Brain (organoid and tissue), 16 donors: ENCODE measurements at places on chromosomes 1 and 21.
A peak's percentile ranks its signal among the peaks of the same experiment; 100 is the strongest.

GRCh38 chr1:187157115-187157514, 328.4 kb downstream of the PLA2G4A start:
- DNase-seq: no peak

DNA sequence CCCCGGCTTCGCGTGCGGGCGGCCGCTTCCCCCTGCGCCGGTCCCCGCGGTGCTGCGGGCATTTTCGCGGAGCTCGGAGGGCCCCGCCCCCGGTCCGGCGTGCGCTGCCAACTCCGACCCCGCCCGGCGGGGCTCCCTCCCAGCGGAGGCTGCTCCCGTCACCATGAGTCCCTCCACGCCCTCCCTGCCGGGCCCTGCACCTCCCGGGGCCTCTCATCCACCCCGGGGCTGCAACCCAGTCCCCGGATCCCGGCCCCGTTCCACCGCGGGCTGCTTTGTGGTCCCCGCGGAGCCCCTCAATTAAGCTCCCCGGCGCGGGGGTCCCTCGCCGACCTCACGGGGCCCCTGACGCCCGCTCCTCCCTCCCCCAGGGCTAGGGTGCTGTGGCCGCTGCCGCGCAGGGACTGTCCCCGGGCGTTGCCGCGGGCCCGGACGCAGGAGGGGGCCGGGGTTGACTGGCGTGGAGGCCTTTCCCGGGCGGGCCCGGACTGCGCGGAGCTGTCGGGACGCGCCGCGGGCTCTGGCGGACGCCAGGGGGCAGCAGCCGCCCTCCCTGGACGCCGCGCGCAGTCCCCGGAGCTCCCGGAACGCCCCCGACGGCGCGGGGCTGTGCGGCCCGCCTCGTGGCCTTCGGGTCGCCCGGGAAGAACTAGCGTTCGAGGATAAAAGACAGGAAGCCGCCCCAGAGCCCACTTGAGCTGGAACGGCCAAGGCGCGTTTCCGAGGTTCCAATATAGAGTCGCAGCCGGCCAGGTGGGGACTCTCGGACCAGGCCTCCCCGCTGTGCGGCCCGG, 159.2 kb downstream of the RUNX1 start:
- DNase-seq: peak; percentile 47

- DNase-seq: no peak
These were observed 50.0 kb downstream of the MRPL37 start for GRCh38 chr1:54249819-54250435.

- DNase-seq: no peak
These were observed 123.3 kb downstream of the KCNN3 start for GRCh38 chr1:154746622-154747299.

DNA sequence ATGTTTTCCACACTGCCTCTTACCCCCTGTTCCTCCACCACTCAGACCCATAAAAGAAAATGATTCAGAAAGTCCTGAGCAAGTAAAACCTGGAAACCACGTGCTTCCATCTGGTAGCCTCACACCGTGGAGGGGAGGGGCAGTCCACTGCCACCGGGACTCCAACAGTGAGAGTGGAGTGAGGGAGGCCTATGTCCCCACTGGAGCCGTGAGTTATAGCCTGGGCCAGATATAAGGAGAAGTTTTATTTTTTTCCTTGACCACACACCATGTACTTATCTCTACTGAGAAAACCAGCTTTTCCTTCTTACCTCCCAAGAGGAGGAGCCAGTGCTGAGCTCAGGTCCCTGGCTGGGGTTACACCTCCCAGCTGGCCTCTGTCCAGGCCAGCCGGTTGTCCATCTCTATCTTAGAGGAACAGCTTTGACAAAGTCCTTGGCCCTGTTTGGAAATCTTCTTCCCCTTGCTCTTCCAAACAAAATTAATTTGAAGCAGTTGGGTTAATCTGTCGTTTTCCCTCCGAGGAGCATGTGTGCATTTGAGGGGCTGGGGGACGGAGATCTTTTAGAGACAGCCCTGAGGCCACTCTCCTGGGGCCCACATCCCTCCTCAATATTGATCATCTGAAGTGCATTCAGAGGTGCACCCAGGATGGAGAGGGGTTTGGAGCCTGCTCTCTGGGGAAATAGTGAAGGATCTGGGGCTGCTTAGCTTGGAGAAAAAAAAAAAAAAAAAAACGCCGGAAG, 49.1 kb upstream of the SERBP1 start:
- no peak for DNase-seq

DNA sequence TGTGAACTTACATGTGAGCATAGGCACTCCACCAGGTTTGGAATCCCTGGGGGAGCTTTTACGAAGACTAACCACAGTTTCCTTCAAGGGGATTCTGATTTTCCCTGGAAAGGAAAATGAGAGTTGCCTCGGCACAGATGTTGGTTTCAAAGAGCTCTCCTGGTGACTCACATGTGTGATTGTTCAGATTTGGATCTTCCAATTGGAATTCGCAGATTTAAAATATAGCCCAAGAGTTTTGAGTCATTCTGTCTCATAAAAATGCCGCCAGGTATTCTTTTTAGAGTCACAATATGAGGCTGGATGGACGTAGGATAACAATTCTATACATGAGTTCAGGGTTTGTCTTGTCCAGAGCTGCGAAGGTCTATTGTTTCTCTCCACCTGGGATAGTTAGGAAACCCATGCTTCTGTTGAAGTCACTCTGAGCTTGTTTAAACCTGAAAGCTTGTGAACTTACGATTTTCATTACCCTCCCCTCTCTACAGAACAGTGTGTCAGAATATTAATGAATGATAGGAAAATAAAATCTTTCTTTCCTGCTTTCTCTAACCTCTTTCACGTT, 64.9 kb downstream of the TGFB2 start:
- DNase-seq: no peak

- DNase-seq: no peak
These were observed 122.4 kb upstream of the UBE2U start for GRCh38 chr1:64080941-64081562.

- no peak for DNase-seq
These were observed 8.0 kb upstream of the BARHL2 start for GRCh38 chr1:90724926-90725656.

DNA sequence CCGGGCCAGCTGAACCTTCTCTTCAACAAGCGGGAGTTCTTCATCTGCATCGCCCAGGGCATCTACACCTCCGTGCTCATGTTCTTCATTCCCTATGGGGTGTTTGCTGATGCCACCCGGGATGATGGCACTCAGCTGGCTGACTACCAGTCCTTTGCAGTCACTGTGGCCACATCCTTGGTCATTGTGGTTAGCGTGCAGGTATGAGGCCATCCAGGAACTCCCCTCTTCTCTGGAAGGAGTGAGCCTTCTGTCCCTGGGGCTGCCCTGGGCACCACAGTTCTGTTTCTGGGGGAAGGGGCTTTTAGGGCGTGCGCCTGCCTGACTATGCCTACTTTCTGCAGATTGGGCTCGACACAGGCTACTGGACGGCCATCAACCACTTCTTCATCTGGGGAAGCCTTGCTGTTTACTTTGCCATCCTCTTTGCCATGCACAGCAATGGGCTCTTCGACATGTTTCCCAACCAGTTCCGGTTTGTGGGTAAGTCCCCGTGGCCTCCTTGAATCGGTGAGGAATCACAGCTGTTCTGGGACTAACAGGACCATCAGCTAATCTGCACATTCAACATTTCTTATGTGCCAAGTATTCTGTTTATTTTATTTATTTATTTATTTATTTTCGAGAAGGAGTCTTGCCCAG, 21.1 kb downstream of the ATP8B2 start:
- DNase-seq: no peak

- no peak for DNase-seq
These were observed 9.7 kb downstream of the BCL9 start for GRCh38 chr1:147551036-147551435.

GRCh38 chr1:67685558-67686266, 711 bp downstream of the GADD45A start:
- peak; percentile 51 for DNase-seq

- no peak for DNase-seq
These were observed 17.5 kb downstream of the DMAP1 start for GRCh38 chr1:44230796-44231195.

DNA sequence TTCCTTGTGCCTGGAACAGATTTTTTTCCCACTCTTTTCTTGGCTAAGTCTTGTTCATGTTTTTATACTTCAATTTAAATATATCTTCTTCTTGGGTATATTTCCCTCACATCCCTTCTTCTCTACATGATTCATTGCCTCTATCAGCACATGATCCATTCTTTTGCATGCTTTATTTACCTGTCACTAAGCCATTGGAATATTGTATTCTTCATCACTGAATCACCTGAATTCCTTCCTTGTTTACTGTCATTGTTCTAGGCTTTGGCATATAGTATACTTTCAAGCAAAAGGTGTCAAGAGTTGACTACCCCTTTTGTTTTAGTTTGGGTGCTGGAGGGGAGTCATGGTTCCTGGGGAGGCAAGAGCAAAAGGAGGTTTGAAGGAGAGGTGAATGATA, 464.5 kb upstream of the LRRC7 start:
- DNase-seq: no peak

DNA sequence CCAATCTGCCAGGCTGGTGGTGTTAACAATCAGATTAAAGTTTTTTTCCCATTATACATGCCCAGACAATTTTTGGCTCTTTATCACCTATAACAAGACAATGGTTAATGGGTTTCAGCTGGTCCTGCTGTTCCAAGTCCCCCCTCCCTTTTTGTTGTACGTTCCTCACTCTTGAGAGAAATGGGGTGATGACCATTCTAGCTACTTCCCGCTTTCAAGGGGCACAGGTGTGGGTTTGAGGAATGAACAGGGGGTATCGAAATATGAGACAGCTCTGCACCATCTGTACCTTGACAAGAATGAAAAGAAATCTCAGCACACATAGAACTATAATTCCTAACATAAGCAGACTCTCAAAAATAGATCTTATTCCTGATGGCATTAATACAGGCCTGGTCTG, 326.8 kb downstream of the PTPRU start:
- no peak for DNase-seq

- DNase-seq: no peak
These were observed 306.3 kb upstream of the RGS18 start for GRCh38 chr1:191851799-191852595.

DNA sequence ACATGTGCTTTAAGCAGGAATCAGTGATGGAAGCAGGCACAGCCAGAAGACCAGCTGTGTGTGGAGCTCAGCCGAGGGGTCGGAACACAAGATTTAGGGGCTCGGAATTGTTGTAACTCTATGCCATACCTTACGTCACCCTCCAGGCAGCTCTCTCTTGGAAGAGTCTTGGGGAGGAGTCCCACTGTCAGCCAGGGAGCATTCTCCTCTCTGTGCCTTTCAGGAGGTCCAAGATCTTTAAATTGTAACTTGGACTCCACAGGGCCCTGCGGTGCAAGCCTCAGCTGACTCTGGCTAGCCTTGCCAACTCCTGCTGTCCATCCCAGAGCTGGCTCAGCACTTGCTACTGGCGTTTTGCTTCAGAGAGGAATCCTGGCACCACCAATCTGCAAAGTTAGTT, 26.4 kb upstream of the ROR1 start:
- no peak for DNase-seq

DNA sequence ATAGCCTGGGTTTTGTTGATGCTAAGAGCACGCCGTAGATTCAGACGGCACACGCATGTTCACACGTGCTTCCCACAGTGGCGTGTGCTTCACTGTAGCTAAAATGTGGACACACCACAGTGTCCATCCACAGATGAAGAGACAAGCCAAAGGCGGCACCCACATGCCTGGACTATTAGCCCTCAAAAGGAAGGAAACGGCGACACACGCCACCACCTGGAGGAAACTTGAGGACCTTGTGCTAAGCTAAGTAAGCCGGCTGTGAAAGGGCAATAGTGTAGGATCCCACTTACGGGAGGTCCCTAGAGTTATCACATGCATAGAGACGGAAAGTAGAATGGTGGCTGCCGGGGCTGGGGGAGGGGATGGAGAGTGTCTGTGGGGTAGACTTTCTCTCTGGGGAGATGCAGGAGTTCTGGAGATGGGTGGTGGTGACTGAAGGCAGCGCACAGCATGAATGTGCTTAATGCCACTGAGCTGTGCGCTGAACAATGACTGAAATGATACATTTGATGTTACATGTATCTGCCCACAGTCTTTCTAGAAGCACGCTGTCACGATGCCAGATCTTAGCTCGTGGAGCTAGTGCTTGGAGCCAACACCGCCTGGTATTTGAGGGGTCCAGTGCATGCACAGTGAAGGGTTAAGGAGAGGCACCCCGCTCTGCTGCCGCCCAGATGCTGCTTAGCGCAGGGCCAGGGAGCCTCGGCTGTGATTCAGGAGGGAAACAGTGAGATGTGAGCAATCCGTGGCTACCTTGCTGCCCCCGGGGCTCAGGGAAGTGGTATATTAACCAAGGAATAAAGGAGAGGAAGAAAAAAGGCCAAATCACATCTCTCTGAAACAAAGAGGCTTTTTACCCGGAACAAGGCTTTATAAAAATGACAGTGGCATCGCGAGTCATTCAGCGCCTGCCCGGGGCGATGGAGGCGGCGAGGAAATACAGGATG, 103.7 kb downstream of the PRDM16 start:
- DNase-seq: peak; percentile 67

DNA sequence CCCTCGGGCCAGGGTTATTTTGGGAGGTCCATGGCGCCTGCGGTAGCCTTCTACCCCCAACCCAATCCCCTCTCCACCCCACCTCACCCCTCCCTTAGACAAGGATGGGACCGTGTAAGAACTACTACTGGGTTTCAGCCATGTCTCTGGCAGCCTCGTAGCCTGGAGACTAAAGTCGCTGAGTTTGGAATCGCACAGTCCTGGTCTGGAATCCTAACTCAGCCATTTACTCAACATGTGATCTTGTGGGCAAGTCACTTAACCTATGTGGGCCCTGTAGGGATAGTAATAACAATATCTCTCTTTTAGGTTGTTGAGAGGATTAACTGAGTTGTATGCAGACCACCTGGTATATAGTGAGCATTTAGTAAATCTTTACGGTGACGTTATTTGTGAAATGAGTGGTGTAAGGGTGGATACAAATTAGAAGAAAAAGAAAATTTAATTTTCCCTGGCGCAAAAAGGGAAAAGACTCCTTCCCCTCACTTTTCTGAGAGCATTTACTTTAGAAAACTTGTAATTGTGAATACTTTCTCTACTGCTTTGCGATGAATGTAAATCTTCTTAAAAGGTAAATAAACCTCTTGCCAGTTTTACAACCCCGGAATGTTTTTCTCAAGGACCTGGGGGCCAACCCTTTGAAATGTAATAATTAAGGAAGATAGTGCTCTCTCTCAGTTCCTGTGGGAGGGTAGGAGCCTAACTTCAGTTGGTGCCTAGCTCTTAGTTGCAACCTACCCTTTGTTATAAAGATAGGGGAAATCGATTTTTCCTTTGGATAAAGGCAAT, 615 bp upstream of the MRPS15 start:
- DNase-seq: no peak

DNA sequence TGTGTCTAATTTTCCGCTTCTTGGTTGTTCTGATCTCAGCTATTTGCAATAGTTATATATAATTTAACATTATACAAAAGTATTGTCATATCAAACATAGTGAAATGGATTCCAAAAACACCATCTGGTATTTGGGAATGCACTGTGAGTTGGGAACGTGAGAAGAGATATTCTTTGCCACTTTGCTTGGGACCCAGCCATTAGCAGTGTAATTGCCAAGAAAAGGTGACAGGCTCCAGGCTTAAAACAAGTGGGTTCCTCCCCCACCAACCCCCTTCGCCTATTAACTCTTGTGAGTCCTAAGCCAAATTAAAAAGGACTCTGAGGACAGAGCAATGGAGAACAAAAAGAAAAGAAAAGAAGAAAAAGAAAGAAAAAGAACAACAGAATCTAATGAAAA, 186.7 kb upstream of the NFIA start:
- DNase-seq: peak; percentile 70

GRCh38 chr1:36231191-36231590, 6.9 kb downstream of the THRAP3 start:
- DNase-seq: no peak

GRCh38 chr1:155117610-155118009, 10.1 kb upstream of the EFNA1 start:
- no peak for DNase-seq
